AG09309 (cell line): ENCODE measurements at places on chromosomes 12 and 14.

GRCh38 chr12:46160101-46160980 is 108.5 kb downstream of the SLC38A1 start:
- no peak for DNase-seq

- DNase-seq = no peak
Observed at GRCh38 chr14:101784631-101785030, 23.1 kb downstream of the PPP2R5C start.

DNA sequence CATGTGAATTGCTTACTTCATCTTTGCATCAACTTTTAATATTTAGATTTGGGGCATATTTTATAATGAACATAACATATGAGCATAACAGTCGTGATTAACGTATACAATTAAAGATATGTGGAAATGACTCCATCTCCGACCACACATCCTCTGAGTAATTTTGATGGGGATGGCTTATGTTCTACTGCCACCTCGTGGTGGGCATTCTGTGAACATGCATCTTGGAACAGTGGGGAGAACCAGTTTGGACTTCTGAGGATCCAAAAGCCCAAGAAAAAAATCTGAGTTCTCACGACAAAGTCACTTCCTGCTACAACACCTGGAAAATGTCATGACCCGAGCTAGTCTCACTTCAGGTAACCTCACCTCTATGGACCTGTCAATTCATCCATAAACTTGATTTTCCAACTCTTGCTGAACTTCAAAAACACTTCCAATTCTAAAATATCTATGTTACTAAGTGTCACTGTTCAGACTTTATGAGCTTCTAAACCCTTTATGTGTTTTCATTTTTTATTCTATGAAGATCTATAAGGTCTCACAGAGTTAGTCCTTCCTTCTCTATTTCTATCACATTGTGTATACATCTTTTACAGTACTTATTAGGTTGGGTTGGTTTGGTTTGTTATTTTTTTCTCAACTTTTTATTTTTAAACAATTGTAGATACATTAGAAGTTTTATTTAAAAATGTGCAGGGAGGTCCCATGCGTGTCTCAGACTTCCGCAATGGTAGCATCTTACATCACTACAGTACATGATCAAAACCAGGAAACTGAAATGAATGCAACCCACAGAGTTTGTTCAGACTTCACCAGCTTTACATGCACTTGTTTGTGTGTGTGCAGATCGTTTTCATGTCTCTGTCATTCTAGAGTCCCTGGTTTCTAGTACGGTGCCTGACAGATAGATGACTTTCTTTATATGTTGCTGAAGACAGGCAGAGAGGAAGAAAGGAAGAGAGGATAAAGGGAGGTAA is 38.2 kb upstream of the STAB2 start:
- peak; percentile 31 for DNase-seq

- DNase-seq = peak; percentile 60
Observed at GRCh38 chr12:63045020-63045860, 105.8 kb downstream of the AVPR1A start.
